Lung microvascular endothelial cell (primary cell): ENCODE measurements at places on chromosomes 5 and 9.

DNA sequence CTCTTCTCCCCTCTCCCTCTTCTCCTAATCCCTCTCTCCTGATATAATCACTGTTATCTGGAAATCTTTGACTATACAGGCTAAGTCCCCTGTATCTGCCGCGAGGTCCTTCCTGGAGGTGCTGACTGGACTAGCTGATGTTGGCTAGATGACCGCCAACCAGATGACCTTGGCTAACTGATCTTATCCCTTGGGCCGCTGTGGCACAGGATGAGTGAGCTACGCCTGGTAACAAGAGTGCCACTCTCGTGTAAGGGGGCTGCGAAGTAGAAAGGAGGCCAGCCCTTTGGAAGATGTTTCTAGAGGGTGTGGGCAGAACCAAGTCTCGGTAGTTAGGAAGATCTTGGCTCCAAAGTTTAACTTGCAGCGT is 345 bp upstream of the PRRC1 start:
- peak; percentile 56 for DNase-seq

- DNase-seq, result peak; percentile 85
Observed at GRCh38 chr5:139164020-139164419, 34.1 kb downstream of the SIL1 start.

- DNase-seq, result no peak
Observed at GRCh38 chr9:130275156-130275555, 9.6 kb downstream of the HMCN2 start.

DNA sequence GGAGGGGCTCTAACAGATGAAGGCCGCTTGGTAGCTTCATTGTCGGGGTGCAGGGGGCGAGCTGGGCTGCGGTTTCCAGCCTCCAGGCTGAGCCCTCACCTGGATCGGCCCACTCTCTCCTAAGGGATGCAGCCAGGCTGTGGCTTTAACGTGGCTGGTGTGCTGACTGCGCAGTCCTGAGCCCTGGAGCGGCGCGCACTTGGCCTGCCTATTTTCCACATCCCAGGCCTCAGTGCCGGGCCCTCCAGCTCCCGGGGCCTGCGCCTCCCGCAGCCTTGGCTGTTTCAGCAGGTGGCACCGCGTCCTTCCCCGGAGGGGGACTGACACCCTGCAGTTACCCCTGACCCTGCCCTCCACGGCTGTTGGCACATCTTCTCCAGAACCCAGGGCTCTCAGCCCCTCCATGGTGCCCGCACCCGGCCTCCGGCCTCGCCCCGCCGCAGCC is 1.4 kb downstream of the RNU6ATAC start:
- DNase-seq, result peak; percentile 33

- DNase-seq, result no peak
Observed at GRCh38 chr9:100669968-100670367, 92.1 kb downstream of the CAVIN4 start.

DNA sequence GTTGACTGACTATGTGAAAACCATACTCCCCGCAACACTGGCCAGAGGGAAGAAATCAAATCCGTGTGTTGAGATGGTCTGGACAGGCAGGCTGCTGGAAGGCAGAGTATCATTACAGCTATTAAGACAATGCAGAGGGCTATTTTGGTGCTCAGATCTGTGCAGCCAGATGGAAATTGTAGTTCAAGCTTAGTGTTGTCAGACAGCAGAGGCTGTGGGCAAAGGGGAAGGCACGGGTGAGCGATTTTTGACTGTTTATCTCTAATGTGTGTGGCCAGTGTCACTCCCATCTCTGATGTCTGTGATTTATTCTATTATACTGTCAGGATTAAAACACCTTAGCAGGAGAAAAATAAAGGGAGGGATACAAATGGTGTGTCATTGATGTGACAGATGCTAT is 984.4 kb upstream of the WWC1 start:
- DNase-seq, result no peak

- no peak for DNase-seq
Observed at GRCh38 chr5:144035046-144035740, 135.3 kb downstream of the YIPF5 start.

- DNase-seq, result no peak
Observed at GRCh38 chr5:158473016-158473635, 614.2 kb upstream of the CLINT1 start.

GRCh38 chr5:31453522-31453921 is 78.4 kb downstream of the DROSHA start:
- no peak for DNase-seq

DNA sequence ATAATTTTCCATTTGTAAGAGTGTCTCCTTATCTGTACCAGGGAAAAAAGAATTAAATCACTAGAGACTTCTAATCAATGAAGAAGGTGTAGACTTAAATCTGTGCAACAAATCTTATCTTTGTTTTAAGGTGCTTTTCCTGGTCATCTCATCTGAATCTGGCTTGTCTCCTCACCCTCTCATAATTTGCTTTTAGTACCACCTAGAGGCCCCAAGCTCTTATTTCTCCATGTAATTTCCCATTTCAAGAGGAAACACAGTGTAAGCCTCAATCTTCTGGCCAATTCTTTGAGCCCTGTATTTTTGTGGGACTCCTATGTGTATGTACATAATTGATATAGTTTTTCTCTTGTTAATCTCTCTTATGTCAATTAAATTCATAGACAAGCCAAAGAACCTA is 1975.3 kb upstream of the CDH6 start:
- DNase-seq, result no peak

- DNase-seq, result no peak
Observed at GRCh38 chr9:134966270-134966669, 48.6 kb upstream of the FCN1 start.

DNA sequence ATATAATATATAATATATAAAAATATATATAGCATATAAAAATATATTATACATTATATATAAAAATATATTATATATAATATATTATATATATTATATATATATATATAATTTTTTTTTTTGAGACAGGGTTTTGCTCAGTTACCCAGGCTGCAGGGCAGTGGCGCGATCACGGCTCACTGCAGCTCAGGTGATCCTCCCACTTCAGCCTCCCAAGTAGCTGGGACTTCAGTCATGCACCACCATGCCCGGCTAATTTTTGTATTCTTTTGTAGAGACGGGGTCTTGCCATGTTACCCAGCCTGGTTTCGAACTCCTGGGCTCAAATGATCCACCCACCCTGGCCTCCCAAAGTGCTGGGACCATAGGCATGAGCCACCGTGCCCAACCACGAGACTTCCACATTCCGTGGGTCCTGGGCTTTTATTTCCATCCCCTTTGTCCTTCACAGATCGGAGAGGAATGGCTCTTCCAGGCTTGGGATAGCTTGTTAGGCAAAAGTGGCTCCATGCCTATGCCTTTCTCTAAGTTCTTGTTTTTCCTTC is 62.0 kb upstream of the IER5L start:
- no peak for DNase-seq

- no peak for DNase-seq
Observed at GRCh38 chr5:143462431-143462830, 58.9 kb upstream of the NR3C1 start.

- DNase-seq, result no peak
Observed at GRCh38 chr5:147223343-147223742, 11.5 kb upstream of the STK32A start.

GRCh38 chr5:72477644-72478043 is 29.6 kb downstream of the ZNF366 start:
- DNase-seq, result no peak

DNA sequence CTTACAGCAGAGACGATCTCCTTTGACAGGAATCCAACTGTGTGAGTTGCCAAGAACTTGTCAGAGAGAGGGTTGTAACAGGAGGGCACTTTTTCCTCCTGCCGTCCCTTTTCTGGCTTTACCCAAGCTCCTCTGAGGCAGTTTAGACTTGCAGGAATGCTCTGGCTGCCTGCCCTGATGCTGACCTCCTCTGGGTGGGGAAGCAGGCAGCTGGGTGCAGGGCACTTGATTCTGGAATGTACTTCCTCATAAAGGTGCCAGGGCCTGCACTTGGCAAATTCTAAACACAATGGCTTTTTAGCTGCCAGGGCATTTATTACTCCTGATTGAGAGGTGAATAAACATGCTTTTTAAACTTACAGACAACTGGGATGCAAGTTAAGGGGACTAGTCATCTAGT is 190.4 kb downstream of the EPB41L4A start:
- peak; percentile 43 for DNase-seq

DNA sequence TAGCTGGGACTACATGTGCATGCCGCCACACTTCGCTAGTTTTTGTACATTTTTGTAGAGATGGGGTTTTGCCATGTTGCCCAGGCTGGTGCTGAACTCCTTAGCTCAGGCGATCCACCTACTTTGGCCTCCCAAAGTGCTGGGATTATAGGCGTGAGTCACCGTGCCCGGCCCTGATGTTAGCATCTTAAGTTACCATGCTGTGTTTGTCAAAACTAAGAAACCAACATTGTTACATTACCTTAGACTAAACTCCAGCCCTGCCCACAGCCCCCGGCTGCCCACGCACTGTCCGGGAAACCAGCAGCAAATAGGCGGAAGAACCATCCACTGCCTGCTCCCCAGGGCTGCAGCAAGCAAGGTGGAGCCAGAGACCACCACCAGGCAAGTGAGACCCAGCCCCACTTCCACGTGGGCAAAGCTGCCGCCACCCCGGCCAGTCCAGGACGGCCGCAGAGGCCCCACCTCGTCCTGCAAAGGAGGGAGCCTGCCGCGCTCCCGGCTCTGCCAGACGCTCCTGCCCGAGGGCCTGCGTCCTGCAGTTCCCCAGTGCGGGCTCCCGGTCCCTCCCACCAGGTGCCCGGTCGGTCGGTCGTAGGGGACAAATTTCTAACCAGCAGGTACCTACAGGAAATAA is 35.7 kb upstream of the TXN start:
- no peak for DNase-seq

GRCh38 chr9:130034570-130034969 is 8.4 kb downstream of the FNBP1 start:
- DNase-seq, result peak; percentile 54

- no peak for DNase-seq
Observed at GRCh38 chr5:11075035-11075805, 314.2 kb upstream of the DAP start.

DNA sequence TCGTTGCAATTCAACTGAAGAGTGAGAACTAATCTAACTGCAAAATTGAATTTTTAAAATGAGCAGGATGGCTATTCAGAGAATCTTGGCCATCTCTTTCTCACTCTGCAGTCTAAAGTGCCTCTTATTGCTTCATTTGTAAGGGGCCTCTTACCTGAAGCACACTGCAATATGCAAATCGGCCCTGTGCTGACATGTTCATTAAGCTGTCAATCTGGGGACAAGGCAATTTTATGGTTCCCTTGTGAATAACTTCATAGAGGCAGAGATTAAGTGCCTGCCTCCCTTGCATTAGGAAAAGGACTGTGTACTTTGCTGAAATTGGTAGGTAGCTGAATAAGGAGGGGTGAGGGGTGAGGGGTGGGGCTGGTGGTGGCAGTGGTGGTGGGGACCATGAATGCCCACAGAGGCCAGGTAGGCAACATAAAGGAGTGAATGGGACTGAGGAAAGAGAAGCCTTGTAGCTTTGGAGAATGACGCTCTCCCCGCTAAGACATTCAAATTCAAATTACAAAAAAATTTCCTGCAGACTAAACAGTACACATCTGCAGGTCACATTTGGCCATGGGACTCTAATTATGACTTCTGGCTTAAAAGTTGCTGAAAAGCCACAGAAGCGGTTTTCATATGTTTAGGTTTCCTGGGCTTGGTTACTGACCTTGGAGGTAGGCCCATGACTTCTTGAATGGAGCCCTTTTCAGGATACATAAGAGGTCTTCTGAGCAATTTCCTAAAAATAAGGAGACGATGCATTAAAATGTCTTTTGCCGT is 25.0 kb downstream of the TNFSF8 start:
- DNase-seq, result no peak

GRCh38 chr5:43658509-43658908 is 55.5 kb downstream of the NNT start:
- DNase-seq, result no peak

- no peak for DNase-seq
Observed at GRCh38 chr9:82706786-82707185, 356.2 kb downstream of the RASEF start.

GRCh38 chr5:73534011-73534644 is 31.3 kb downstream of the ANKRA2 start:
- no peak for DNase-seq

DNA sequence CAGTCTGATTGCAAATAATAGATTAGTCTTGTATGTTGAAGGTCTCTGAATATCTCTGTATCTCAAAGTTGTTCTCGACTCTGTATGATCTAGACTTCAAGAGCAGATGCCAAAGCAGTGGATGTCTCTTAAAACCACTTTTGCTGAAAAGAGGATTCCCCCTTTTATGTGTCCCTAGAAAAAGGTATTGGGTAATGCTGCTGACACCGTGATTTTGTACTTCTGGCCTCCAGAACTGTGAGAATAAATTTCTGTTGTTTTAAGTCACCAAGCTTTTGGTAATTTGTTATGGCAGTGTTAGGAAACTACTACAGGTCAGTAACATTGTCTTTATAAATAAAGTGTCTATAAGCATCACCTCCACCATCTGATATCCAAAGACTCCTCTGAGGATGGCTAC is 85.3 kb upstream of the PIK3R1 start:
- DNase-seq, result no peak

DNA sequence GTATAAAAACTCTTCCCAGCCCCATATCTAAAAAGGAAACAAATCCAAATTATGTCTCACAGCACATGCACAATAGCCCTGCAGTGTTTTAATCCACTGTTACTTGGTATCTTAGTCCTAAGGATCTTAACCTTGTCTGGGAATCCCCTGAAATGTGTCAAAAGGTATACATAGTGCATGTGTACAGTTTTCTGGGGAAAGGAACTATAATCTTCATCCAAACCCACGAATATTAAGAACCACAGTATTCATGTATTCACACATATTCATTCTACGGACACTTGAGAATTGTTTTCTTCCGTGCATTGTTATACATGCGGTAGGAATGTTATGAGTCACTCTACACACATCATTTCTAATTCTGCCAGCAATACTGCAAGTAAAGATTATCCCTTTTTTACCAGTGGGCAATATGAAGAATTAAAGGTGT is 47.8 kb upstream of the SNX2 start:
- DNase-seq, result peak; percentile 83

DNA sequence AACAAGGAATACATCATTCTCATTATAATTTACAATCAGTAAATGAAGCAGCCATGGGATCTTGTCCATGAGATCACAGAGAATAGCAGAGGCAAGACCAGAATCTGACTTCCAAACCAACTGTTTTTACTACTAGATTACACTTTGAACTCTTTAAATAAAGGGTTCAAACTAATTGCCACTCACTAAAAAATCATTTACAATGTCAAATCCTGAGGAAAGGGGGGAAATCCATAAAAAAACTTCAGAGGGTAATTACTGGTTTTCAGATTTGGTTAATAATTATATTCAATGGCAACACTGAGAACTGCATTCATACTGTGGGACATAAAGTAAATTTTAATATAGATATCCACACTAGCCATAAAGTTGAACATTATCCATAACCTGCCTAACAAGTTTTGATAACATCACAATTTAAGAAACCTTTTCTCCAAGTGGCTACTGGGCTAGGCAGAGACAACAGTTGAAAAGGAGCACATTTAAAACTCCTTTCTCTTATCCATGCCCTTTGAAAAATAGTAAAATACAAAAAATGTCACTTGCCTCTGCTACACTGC is 15.9 kb downstream of the PLPP1 start:
- DNase-seq, result no peak

- no peak for DNase-seq
Observed at GRCh38 chr9:126439883-126440653, 113.4 kb downstream of the MVB12B start.
